ENCODE measurements at places on chromosomes 2 and 18.

DNA sequence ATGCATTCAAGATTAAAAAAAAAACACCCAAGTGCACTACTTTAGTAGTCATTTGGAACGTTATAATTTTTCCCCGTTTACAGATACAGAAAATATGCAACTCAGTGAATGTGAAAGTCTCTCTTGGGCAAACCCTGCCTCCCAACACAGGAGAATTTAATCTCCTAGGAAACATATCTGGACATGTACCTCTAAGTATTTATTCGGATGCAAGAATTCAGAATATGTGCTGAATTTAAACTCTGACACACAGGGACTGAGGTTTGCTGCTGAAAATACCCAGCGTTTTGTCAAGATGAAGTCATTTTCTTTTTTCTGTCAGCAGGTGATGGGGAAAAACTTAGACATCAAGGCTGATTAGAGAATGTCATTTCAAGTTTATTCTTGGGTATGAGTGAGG is 105.4 kb downstream of the ACKR3 start:
- no peak for DNase-seq

DNA sequence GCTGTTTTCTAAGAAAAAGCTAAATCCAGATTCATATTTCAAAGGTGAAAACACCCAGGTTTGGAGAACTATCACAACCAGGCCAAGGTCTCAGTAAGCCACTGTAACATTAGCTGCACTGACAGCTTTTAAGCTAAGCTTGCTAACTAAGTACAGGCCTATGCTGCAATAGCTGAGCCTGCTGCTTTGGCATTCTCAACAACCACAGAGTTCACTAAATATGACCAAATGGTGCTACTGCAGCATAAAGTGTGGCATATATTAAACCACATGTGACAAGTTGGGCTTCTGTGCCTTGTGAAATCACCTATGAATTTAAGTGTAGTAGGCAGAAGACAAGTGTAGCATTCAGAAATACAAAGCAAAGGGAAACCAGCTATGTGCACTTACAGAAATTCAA is 206.7 kb downstream of the TCF4 start:
- DNase-seq, result no peak

GRCh38 chr18:51686590-51686989 is 489.1 kb upstream of the MEX3C start:
- DNase-seq, result no peak

DNA sequence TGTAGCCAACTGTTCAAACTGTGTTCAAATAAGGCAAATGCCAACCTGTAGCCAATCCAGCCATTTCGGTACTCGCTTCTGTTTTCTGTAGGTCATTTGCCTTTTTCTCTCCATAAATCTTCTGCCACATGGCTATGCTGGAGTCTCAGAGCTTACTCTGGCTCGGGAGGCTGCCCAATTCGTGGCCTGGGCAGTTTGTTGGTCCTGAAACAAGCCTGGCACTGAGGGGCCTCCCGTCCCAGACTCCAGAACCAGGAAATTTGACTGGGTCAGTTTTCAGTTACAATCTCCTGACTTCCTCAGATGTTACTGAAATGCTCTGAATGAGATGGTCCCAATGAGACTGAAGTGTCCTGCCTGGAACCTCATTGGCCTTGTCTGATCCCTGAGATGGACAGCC is 120.8 kb upstream of the NPAS2 start:
- DNase-seq, result no peak

DNA sequence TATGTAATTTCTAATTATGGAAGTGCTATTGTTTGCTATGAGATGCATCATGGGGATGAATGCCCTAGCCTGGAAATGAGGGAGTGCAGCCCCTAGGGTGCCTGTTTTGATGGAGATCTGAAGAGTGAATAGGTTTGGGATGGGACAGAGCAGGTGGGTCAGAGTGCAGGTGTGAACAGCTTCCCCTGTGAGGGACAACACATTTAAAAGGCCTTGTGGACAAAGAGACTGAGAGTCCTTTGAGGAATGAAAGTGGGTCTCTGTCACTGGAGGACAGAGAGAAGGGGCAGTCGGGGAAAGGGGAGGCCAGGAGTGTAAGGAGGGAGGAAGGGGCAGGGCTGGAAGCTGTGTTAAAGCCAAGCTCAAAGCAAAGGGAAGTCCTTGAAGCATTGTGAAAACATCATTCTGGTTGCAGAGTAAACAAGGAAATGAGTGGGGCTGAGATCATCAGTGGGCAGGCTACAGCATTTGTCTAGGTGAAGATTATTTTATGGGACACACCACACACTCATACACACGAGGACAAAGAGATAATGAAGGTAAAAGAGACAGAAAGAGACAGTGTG is 877.6 kb downstream of the SLC4A3 start:
- DNase-seq, result no peak

DNA sequence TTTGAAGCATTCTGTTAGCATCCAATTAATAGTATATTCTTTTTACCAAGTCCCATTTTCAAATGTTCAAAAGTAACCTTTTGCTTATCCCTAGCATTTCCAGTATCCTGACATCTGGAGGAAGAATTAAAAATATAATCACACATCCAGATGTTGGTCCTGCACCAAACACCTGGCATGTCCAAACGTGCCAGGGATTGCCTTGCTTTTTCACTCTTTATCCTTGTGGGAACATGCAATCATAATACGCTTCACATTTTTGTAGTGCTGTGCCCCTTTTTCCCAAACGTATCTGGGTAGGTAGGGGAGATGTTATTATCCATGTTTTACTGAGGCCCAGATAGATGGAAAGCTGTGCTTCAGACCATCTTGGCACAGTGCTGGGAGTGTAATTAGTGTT is 133.0 kb downstream of the TPGS2 start:
- DNase-seq, result no peak

- DNase-seq, result no peak
Observed at GRCh38 chr2:230697676-230698075, 15.0 kb upstream of the CAB39 start.

Data from stimulated activated CD4-positive, alpha-beta T cell treated with anti-CD3 and anti-CD28 coated beads, Interleukin-12 subunit alpha, Interleukin-12 subunit beta, amount 100 ng/mL, for 48 hours (primary cell).